ENCODE measurements at places on chromosomes 4 and X.

- peak; percentile 1 for DNase-seq
Measured at GRCh38 chrX:66625525-66625924, 13.4 kb downstream of the EDA2R start.

DNA sequence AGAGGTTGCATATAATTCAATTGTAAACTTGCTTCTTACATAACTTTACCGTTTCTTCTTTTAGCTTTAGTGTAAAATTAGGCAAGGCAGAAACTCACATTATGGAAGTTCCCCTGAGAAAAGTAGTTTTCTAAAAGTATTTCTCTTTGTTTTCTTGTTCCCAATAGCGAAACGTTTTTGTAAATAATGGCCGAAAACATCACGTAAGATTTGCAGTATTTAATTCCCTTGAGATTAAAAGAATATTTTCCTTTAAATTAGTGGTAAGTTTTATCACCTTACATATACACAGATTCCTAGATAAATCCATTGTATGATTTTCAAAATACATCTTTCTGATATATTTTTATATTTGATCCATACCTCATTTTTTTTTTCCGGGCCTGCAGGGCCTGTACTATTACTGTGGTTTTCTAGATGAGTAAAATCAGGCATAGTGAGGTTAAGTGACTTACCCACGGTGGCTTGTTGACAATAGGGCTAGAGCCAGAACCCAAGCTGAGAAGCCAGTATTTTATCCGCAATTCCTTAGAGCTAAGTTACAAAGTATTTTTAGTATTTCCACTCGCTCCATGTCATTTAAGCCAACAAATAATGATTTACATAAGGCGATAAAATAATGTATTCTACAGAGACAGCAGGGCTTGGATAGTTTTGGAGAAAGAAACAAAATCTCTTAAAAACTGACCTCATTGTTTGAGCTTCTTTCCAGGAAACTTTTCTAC lies 82.2 kb upstream of the VEGFC start:
- DNase-seq: no peak

- DNase-seq: no peak
Measured at GRCh38 chr4:6087669-6088341, 69.6 kb upstream of the C4orf50 start.

GRCh38 chr4:82293304-82293703 lies 80.5 kb downstream of the HNRNPD start:
- DNase-seq: no peak

DNA sequence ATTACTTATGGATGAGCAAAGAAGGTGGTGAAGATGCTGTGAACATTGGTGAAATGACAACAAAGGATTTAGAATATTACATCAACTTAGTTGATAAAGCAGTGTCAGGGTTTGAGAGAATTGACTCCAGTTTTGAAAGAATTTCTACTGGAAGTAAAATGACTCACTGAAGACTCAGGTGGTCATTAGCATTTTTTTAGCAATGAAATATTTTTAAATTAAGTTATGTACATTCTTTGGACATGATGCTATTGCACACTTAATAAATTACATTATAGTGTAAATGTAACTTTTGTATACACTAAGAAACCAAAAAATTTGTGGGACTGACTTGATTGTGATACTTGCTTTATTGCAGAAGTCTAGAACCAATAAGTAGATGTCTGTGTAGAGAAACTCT lies 56.9 kb downstream of the USO1 start:
- no peak for DNase-seq

DNA sequence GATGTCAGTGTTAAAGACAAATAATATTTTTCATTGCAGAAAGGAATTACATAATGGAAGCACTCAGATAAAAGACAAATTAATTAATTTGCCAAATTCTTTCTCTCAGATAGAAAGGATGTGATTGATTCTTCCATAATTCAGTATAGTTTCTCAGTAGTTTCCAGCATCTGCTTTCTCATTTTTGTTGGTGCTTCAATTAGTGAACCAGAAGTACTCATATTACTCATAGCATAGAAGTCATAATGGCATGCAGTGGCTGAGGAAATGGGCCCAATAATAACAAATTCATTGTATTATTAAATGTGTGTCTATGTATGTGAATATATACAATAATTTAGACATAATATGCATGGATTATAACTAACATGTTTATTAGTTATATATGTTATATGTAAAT lies 393.3 kb upstream of the TRAM1L1 start:
- DNase-seq: no peak

GRCh38 chr4:101853028-101853427 lies 62.5 kb downstream of the BANK1 start:
- DNase-seq: no peak

- DNase-seq: no peak
Measured at GRCh38 chr4:139053909-139054308, 38.3 kb downstream of the NOCT start.

- peak; percentile 70 for DNase-seq
Measured at GRCh38 chr4:38860788-38861424, 4.3 kb upstream of the TLR6 start.

DNA sequence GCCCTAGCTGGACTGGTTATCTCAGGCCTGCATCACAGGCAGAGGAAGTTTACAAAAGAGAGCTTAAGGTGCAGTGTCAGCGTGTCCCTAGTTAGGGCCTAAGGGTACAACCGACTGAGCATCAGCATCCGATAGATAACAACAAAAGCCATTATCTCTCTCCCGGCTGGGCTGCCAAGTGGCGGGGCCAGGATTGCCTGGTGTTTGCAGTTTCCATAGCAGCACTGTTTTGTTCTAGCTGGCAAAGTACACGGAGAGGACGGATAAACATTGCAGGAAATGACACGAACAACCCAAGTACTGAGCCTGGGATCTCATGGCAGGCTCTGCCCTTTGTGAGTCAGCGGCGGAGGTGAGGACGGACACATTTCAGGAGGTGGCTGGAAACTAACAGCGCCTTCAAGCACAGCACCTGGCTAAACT lies 104.7 kb upstream of the NOCT start:
- DNase-seq: no peak

DNA sequence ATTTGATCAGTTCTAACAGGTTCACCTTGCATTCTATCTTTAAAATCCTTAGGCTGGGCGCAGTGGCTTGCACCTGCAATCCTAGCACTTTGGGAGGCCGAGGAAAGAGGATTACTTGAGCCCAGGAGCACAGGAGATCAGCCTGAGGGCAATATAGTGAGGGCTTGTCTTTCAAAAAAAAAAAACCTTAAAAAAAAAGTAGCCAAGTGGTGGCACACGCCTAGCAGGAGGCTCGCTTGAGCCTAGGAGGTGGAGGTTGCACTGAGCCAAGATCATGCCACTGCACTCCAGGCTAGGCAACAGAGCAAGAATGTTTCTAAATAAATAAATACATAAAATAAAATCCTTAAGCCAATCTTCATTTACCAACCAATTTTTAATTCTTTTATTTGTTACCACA lies 75.6 kb downstream of the PRSS12 start:
- no peak for DNase-seq

DNA sequence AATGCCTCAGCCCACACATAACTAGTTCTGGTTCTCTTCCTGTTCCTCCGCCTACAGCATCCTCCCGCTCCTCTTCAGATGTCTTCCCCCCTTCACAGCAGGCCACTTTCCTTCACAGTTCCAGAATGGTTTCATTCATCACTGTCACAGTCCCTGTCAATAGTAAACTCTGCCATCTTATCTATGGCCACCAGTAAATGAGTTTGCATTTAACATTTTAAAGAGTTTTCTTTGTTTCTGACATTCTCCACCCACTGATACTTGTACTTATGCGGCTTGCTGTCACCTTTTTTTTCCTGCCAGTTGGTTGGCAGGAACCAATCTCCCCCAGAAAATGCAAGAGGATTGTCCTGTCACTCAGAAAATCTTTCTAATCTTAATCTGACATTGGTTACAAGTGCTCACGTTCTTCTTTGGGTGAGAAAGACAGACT lies 114.1 kb downstream of the GLUD2 start:
- no peak for DNase-seq

GRCh38 chr4:94375364-94375763 lies 32.7 kb upstream of the HPGDS start:
- no peak for DNase-seq

- DNase-seq: peak; percentile 88
Measured at GRCh38 chrX:110002300-110003166, at the start of gene TMEM164. TSS of gene TMEM164 (plus strand) at chrX:110003114. CDS start at chrX:110003775, 661 bp downstream.

DNA sequence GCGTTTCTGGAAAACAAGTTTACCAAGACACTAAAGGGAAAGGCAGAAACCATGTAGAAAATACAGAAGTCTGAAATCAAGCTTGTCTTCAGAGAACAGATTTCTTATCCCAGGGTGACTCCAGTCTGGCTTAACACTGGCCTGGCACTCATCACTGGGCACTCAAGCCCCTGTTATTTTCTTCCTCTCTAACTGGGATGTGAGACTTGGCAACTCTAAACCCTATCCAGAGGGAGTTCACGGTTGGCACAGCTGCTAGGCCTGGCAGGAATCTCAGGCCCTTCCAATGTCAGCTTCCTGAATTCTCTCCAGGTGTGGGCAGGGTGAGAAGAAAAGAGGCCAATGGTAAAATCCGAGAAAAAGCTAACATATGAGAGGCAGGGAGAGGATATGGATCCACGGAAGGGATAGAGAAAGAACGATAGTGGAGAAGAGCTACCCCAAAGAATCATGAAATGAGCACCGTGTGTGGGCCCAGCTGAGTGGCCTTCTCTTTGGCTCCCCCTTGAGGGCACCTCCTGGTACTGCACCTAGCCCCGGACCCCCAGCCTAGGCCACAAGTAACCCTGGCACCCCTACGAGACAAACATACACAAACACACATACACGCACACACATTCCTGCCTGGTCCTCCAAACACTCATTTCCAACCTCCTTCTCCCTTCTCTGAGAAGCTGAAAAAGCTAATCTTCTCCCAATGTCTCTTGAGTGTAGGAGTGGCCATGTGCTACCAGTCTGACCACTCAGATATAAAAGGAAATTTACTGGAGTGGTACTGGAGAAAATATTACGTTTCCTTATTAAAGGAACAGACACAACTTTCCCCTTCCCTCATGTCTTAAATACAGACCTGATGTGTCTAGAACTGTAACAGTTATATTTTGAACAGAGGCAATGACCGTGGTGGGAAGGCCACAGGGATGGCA lies 16.6 kb upstream of the PTCHD1 start:
- peak; percentile 13 for DNase-seq

GRCh38 chrX:109184506-109185139 lies 297.3 kb downstream of the GUCY2F start:
- DNase-seq: no peak

- DNase-seq: no peak
Measured at GRCh38 chrX:71159335-71159734, 14.7 kb downstream of the NLGN3 start.

DNA sequence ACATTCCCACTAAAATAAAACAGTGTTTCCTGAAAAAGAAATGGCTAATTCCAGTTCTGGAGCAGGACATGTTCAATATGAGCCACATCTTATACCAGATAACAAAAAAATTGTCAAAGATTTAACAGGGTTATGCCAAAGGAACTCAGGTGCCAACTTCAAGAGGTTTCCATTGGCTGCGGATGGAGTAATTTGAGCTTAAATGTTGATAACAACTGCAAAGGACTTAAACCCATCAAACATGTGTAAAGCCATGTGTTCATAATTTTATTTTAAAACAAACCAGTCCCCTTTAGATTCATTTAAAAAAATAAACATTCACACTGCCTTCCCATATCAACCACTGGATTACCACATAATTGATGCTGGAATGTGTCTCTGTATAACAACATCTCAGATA lies 156.4 kb upstream of the PCDH18 start:
- no peak for DNase-seq

DNA sequence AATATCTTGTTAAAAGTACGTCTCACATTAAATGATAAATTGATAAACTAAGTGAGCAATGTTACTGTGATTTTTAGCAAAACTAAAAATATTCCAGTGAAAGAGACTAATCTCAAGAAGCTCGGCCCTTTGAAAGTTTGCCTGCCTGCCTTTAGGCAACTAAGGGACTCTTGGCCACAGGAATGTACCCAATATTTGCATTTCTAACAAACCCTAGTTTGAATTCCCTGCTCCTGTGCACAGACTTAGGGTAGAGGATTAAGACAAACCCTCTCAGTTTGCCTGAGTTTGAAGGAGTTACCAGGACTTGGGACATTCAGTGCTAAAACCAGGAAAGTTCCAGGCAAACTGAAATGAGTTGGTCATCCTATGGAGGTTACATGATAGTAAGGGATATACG lies 157.1 kb downstream of the SCFD2 start:
- no peak for DNase-seq

GRCh38 chr4:151361966-151362365 lies 36.6 kb upstream of the SH3D19 start:
- no peak for DNase-seq

- DNase-seq: no peak
Measured at GRCh38 chr4:170139764-170140163, 50.0 kb upstream of the AADAT start.

- DNase-seq: no peak
Measured at GRCh38 chr4:73252001-73252400, 6.6 kb downstream of the ANKRD17 start.

GRCh38 chrX:18996536-18996935 lies 12.6 kb upstream of the PHKA2 start:
- DNase-seq: no peak

- no peak for DNase-seq
Measured at GRCh38 chrX:39427906-39428305, 626.6 kb downstream of the MID1IP1 start.

DNA sequence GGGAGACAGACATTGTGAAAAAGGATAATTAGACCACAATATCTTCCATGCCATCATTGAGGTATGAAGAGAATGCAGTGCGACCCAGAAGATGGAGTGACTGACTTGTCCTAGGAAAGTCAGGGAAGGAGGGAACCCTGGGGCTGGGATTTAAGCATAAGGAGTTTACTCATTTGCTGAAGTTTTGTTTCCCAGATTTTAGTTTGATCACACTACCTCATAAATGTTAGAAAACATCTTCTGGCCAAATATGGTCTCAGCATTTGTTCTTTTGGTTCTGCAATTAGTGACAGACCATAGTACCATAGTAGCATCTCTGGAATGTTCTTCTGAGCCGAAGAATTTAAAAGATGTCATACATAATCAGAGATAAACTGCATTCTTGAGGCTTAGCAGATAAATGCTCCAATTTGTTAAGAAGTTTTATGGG lies 96.5 kb upstream of the PGRMC2 start:
- DNase-seq: no peak

- DNase-seq: peak; percentile 43
Measured at GRCh38 chr4:118352843-118353533, at the start of gene PRSS12. TSS of gene PRSS12 (minus strand) at chr4:118353003. CDS start at chr4:118352720, 283 bp downstream.

- DNase-seq: no peak
Measured at GRCh38 chrX:80810365-80810978, 795 bp upstream of the BRWD3 start.

- DNase-seq: peak; percentile 47
Measured at GRCh38 chr4:2935762-2936743, 27.2 kb downstream of the NOP14 start.

DNA sequence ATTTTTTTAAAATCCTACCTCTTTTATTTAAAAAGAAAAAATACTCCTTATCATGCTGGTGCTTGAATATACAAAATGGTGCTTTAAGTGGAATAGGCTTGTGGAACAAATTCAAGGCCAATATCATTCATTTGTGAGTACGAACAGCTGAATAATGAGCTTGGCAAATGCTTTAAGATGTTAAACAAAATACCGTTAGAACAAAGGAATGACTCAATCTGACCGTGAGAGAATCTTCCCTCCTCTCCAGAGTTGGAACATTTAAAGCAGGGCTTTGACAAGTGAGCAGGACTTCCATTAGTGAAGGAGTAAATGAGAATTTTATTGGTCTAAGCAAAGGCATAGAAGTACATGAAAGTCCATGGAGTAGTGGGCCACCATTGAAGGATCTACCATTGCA lies 74.5 kb downstream of the DCLK2 start:
- DNase-seq: no peak

- no peak for DNase-seq
Measured at GRCh38 chr4:41217374-41217773, 3.0 kb upstream of the APBB2 start.
